ENCODE measurements at places on chromosomes 13 and 19. TPM values are rescaled to one million over a fixed set of nuclear protein-coding genes. Genes with fewer than 3 reads are reported as not detected.
A peak's percentile ranks its signal among the peaks of the same experiment; 100 is the strongest.

DNA sequence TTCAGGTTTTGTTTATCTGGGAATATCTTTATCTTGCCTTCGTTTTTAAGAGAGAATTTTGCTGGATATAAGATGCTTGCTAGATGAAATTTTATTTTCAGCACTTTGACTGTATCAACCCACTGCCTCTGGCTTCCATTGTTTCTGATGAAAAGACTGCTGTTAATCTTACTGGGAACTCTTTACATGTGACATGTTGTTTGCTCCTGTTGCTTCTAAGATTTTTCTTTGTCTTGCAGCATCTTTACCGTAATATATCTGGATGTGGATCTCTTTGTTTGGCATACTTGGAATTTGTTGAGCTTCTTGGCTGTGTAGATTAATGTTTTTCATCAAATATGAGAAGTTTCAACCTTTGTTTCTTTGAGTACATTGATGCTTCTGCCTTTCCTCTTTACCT lies 18.0 kb upstream of the CEBPG start:
- DNase-seq = no peak

The CYP2A13 gene
- total RNA-seq = not detected

DNA sequence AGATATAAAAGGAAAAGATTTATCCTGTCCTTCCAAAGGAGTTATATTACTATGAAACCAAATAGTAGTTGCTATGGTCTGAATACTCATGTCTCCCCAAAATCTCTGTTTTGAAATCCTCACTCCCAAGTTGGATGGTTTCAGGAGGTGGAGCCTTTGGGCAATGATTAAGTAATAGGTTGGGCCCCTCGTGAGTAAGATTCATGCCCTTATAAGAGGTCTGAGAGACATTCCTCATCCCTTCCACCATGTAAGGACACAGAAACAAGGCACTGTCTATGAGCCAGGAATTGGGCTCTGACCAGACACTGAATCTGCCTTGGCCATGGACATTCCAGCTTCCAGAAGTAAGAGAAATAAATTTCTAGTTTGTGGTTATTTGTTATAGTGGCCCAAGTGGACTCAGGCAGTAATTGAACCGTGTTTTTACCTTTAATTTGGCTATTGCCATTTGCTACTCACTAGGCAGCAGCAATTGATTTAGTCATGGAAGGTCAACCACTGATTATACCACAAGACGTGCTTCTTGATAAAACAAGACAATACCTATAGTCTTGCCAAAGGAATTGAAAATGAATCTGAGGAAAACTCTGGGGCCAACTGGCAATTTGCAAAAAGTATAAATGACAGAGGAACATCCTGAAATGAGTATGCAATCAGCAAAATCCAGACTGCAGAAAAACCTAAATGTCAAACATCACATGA lies 717.4 kb upstream of the SPRY2 start:
- no peak for DNase-seq

- DNase-seq = no peak
Observed at GRCh38 chr13:87666831-87667230, 4.3 kb upstream of the SLITRK5 start.

GRCh38 chr19:15635016-15635805 lies 5.5 kb upstream of the CYP4F3 start:
- DNase-seq = no peak

The CASP14 gene
- not detected for total RNA-seq

The ZNF506 gene
- 0.76 TPM for total RNA-seq

DNA sequence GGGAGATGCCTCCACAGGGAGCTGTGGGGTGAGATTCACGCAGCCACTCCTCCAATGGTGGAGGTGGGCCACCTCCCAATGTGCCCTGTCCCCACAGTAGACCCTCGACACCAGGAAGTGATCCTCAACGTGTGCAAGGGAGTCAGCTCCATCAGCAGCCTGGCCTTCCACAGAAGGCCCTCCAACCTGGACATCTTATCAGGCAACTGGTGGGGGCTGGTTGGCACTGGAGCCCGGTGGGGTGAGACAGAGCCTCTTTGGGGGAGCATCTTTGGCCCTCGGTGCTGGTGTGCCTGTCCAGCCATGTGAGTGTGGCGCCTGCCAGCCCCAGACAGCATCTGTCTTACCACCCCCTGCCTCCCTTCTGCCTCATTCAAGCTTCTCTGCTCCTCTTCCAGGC lies 19.7 kb upstream of the RNF17 start:
- DNase-seq = no peak

The PSG4 gene
- total RNA-seq = 0.36 TPM

GRCh38 chr19:30620354-30620753 lies 248.2 kb downstream of the ZNF536 start:
- no peak for DNase-seq

DNA sequence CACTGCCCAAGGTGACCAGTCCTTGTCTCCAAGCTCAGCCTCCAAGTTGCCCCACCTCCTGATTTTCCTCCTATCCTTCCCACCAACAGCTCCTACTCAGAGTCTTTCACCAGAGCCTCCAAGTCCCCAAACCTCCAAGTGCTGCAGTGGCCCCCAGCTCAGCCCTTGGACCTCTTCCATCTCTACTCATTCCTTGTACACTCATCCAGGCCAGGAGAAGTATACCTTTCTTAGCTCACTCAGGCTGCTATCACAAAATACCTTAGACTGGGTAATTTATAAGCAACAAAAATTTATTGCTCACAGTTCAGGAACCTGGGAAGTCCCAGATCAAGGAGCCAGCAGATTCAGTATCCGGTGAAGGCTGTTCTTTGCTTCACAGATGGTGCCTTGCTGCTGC lies 11.3 kb downstream of the ATP7B start:
- no peak for DNase-seq

DNA sequence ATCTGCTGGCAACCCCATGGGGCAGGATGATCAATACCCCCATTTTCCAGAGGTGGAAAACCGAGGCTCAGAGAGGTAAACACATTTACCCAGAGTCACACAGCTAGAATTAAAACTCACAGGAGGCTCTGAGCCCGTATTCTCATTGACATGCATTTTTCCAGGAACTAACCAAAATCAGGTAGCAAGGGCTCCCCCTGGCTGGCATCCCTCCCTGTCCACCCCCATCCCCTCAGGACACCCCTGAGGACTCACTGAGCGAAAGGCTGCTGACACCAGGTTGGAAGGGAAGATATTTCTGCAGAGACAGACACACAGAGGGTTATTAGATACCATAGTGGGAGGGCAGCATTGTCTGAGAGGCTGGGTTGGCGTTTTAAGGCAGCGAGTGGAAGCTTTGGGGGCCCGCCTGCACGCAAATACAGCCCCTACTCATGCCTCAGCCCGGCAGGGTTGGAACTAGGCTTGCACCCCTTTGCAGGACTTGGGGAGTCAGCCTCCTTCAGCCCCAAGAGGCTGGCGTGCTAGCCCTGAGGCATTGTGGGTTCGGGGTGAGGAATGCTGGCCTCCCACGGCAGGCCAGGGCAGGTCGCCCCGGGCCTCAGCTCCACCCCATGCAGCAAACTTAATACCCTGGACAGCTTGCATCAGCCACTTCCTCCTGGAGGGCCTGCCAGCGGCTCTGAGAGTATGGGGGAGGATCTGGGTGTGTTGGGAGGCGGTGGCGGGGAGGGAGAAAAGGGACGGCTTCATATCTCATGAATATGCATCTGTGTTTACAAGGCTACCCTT lies 3.9 kb downstream of the SLC1A5 start:
- peak; percentile 94 for DNase-seq

The DCT gene
- not detected for total RNA-seq

GRCh38 chr13:48561466-48562235 lies 28.8 kb upstream of the RCBTB2 start:
- no peak for DNase-seq

The ZNF808 gene
- 17.6 TPM for total RNA-seq

The LSR gene
- 1.9 TPM for total RNA-seq

DNA sequence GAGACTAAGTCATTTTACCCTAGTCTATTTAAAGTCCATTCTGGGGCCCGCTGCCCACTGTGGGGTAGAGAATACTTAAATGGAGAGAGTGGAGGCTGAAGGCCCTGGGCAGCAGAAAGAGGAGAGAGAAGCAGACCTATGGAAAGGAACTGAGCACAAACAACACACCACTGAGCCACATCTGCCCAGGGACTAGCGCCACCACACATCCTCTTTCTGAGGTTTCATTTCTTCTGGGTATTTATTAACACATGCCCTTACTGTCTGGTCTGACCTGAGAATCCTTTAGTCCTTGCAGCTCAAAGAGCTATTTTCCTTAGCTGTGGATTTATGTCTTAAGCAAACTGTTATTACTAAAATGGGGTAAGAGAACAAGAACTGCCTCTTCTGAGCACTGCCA lies 154.0 kb downstream of the NALCN start:
- DNase-seq = no peak

DNA sequence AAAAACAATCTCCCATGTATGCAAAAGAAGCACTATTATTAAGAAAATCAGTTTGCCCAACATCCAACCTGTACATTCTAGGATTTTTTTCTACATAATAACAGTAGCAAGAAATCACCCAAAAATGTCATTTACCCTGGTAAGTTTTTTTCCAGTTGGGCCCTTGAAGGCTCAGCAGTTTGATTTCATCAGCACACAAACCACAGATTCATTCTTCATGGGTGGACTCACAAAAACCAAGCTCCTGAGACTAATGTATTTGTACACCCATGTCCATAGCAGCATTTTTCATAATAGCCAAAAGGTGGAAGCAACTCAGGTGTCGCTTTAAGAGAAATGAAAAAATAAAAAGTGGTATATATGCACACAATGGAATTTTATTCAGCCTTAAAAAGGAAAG lies 210.1 kb downstream of the TBC1D4 start:
- no peak for DNase-seq

The ZNF98 gene
- total RNA-seq = not detected

The ZNF723 gene
- total RNA-seq = not detected

DNA sequence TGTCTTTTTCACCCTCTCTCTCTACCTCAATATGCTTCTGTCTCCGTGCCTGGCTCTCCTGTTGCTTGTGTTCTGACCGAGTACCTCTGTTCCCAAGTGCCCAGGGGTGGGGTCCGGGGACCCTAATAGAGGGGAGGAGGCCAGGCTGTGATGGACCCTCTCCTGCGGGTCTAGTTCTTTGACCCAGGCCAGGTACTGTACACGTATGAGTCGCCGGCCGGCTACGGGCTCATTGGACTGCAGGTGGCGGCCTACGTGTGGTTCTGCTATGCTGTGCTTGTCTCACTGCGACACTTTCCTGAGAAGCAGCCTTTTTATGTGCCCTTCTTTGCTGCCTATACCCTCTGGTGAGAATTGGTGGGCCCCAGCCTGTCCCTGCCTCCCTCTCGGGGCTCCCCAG lies 4.4 kb downstream of the TMEM145 start:
- DNase-seq = no peak

DNA sequence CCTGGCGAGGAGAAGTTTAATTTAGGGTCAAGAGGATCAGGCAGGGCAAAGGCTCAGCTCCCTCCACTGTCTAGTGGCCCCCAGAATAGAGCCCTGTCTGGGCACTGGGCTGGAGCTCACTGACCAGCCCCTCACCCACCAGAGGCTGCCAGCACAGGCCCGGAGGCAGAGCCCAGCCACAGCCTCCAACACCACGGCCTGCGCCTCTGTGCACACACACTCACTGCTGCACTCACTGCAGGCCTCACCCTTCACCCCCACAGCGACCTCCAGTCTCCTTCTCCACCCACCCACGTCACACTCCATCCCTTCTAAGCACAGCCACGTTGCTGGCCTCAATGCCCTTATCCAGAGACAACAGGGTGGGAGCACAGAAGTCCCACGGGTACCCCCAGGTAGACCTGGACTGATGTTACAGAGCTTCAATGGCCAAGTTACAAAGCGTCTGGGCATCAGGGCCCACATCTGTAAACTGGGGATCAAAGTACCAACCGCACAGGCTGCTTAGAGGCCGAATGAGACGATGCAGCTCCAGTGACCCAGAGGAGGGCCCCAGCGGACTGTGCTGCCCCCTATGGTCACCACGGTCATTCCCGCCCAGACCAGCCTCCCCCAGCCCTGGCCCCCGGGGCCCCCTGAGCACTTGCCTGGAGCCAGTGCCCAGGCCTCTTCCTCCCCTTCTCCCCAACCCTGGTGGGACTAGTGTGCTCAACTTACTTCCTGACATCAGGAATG lies 4.5 kb upstream of the PRKD2 start:
- no peak for DNase-seq

The CGB8 gene
- total RNA-seq = 0.47 TPM

GRCh38 chr13:99396446-99396845 lies 89.2 kb upstream of the GPR183 start:
- no peak for DNase-seq

The C19orf38 gene
- 0.66 TPM for total RNA-seq

- DNase-seq = no peak
Observed at GRCh38 chr13:101447852-101448251, 4.6 kb upstream of the ITGBL1 start.

DNA sequence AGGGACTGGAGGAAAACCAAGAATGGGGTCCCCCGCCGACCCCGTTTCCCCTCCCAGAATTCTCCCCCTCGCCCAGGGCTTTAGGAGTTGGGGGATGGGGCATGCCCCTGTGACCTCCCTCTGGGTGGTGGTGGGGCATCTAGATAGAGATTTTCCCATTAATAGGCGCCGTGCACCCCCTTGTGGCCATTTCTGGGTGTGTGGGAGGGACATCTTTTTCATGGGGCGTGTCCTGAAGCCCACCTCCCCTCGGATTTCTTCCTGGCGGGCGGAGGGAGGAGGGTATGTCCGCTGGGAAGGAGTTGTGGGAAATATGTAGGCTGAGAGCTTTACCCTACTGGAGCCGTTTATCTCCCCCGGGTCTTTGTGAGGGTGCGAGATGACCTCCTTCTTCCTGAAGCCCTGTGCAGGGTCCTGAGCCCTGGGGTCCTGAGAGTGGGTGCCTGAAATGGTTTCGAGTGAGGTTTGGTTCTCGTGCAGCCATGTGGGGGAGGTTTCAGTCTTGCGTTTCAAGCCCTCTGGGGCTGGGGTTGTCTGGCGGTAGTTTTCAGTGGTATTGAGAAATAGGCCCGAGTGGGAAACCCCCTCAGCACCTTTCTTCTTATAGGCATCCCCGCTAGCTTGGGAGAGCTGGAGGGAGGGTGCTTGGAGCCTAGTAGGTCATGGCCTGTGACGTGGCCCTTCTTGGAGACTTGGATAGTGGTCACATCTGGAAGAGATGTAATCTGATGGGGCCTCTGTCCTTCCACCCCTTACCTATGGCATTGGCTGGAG lies 1.0 kb downstream of the PRMT1 start:
- DNase-seq = peak; percentile 41

- DNase-seq = peak; percentile 38
Observed at GRCh38 chr13:51584731-51585672, 740 bp downstream of the WDFY2 start.

The C13orf42 gene
- not detected for total RNA-seq

The ZNF20 gene
- total RNA-seq = 3.8 TPM

DNA sequence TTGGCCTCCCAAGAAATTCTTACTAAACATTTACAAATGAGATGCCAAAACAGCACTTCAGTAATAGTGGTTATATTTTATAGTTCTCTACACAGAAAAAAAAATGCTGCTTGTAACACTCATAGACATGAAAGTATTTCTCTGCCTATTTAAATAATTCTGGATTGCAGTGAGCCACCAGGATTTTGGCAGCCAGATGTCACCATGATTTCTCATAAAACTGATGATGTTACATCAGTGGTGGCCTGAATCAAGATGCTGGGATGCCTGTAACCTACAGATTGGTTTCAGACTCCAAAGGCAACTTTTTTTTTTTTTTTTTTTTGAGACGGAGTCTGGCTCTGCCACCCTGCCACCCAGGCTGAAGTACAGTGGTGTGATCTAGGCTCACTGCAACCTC lies 2.7 kb upstream of the CAPS start:
- DNase-seq = no peak
